ENCODE measurements at places on chromosomes 1 and 21. TPM values are rescaled to one million over a fixed set of nuclear protein-coding genes. Genes with fewer than 3 reads are reported as not detected.

GRCh38 chr1:63200676-63201075 lies 121.7 kb upstream of the FOXD3 start:
- H3K36me3 ChIP-seq = no peaks in the 10 kb centered on the region
- H3K4me1 ChIP-seq = no peaks in the 10 kb centered on the region
- peaks cover 3% of the 10 kb centered on the region for H3K27me3 ChIP-seq
- H3K4me3 ChIP-seq = no peak overlapping the region
- no peak overlapping the region for H3K27ac ChIP-seq

GRCh38 chr1:161285521-161285920 lies 24.2 kb downstream of the MPZ start:
- H3K4me1 ChIP-seq = no peaks in the 10 kb centered on the region
- H3K4me3 ChIP-seq = no peak overlapping the region
- H3K27me3 ChIP-seq = no peaks in the 10 kb centered on the region
- H3K27ac ChIP-seq = no peak overlapping the region

- H3K36me3 ChIP-seq = no peaks in the 10 kb centered on the region
- H3K4me1 ChIP-seq = peaks cover 76% of the 10 kb centered on the region
Observed at GRCh38 chr1:181133441-181133951, 45.0 kb downstream of the IER5 start.

DNA sequence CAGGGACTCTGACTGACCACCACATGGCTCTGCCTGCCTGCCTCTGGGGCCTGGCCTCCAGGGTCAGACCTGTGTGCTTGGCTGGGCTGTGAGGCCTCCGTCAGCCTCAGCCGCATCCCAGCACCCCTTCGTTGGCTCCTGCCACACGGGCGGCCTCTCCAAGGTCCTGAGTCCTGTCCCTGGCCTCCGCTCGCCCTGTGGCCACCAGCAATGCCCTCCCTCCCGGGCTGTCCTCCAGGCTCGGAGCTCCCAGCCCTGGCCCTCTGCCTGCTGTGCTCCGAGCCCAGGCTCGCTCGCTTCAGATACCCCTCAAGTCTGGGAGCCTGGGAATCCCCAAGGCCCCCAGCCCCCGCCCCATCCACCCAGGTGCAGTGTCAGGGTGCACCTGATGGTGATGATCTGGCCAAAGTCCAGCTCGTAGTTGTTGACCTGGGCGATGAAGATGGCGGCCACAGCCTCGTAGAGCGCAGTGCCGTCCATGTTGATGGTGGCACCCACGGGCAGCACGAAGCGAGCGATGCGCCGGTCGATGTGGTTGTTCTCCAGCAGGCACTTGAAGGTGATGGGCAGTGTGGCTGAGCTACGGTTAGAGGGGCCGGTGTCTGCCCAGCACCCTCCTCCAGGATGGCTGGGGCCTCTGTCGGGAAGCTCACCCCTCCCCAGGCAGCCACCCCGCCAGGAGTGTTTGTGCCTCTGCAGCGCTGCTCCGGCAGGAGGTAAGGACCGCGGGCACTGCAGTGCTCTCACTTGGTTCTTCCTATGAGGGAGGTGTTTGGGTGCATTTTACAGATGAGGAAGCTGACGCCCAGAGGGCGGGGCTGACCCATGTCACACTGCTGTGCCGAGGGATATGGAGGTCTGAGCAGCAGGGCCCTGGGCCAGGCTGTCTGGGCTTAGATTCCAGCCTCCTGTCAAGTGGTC lies 28.5 kb downstream of the PODN start:
- H3K4me1 ChIP-seq = no peaks in the 10 kb centered on the region
- H3K36me3 ChIP-seq = no peaks in the 10 kb centered on the region
- H3K27ac ChIP-seq = no peak overlapping the region
- H3K4me3 ChIP-seq = no peak overlapping the region
- no peaks in the 10 kb centered on the region for H3K27me3 ChIP-seq

Gene WNT2B
- total RNA-seq = 0.15 TPM

DNA sequence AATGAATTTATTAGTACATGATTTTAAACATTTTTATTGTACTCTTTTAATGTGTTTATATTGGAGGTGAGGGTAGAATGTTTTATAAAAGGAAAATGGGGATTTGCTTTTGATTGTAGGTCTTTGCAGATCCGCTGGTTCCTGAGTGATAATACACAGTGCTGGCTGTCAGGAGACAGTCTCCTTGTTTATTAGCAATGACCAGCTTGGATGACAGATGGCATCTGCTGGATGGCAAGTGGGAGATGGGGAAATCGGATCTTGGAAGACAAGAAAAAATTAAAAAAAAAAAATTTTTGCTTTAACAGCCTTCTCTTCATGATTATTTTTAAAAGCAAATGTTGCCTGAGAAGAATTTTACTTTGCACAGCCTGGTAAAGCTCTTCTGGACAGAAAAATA lies 4.4 kb upstream of the PHTF1 start:
- H3K27me3 ChIP-seq = no peaks in the 10 kb centered on the region
- no peak overlapping the region for H3K27ac ChIP-seq
- no peak overlapping the region for H3K4me3 ChIP-seq
- no peak for DNase-seq

Gene SIPA1L2
- total RNA-seq = 0.05 TPM

DNA sequence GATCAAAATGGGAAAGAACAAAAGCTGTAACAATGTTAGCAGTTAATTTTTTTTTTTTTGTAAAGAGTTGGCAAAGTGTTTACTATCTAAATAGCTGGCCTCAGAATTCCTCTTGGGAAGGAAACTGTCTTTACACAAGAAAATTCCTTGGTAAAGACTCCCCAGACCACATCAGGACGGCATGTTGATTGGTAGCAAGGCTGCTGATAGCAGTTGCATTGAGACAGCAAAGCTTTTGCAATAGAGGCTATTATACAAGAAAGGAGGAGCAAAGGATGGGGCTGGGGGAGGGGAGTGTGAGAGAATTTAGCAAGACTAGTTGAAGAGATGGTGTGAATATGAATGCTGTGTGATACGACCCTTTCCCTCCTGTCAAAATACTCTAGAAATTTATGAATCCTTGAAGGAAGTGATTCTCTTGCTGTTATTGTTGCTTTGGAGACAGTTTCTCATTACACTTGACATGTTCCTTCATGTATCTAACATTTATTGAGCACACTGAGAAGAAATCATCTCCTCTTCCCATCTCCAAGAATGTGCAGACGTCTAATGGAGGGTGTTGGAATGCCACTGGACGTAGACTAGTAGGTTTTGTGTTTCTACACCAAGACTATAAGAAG lies 355.6 kb downstream of the SIPA1L2 start:
- no peak overlapping the region for H3K4me3 ChIP-seq
- DNase-seq = no peak
- no peaks in the 10 kb centered on the region for H3K36me3 ChIP-seq
- H3K27ac ChIP-seq = no peak overlapping the region

DNA sequence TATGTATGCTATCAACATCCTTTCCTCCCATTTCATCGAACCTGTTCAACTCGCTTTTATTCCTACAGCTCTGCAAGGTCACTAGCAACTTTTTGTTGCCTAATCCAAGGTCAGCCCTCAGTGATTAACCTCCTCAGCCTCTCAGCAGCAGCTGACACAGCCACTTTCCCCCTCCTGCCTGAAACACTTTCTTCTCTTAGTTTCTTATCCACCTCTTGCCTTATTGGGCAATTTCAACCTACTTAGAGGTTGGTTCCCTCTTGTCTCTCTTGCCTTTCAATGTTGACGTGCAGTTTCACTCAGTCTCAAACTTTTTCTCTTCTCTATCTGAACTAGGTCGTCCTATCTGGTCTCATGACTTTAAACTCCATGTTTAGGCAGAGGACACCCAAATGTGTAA lies 156.3 kb downstream of the C1orf94 start:
- H3K27me3 ChIP-seq = no peaks in the 10 kb centered on the region
- DNase-seq = peak; percentile 54
- peaks cover 21% of the 10 kb centered on the region for H3K4me1 ChIP-seq
- H3K27ac ChIP-seq = peak overlapping the region; percentile 45
- no peak overlapping the region for H3K4me3 ChIP-seq

Gene F3
- 0.33 TPM for total RNA-seq

DNA sequence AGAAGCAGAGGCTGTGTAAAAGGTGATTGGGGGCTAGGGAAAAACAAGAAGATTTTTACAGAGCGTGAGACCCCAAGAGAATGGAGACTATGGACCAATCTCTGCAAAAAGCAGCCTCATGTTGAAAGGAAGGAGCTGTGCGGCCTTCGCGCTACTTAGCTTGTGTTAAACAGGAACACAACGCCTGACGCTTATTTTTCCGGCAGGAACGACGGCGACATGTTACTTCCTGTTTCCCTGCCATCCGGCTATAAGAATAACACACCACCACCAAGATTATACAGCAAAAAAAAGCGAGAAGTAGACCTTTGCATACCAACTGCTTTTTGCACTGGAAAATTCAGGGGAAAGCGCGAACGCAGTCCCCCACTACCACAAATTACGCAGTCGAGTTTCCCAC lies 272.7 kb downstream of the FAM72C start:
- no peaks in the 10 kb centered on the region for H3K36me3 ChIP-seq
- no peaks in the 10 kb centered on the region for H3K27me3 ChIP-seq
- no peaks in the 10 kb centered on the region for H3K4me1 ChIP-seq

DNA sequence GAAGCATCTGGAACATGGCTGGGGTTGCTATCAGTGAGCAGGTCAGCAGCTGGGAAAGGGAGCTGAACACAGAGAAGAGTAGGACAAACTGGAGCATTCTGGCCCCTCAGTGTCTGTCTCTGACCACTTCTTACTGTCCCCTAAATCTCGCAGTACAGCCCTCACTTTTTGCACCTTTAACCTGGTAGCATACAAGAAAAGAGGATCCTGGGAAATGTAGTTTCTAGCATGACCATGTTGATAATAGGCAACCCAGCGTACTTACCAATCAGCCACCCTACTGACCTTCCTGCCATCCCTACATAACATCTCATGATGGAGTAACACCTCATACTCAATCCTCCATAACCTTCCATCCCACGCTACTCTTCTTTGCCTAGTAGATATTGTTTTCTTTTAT lies 99.1 kb upstream of the RAVER2 start:
- no peak overlapping the region for H3K4me3 ChIP-seq
- no peak for DNase-seq
- no peaks in the 10 kb centered on the region for H3K27me3 ChIP-seq
- H3K36me3 ChIP-seq = no peaks in the 10 kb centered on the region
- H3K4me1 ChIP-seq = no peaks in the 10 kb centered on the region

GRCh38 chr1:27672750-27673112 lies 739 bp upstream of the IFI6 start:
- H3K4me3 ChIP-seq = peak overlapping the region; percentile 89
- no peaks in the 10 kb centered on the region for H3K27me3 ChIP-seq
- H3K4me1 ChIP-seq = peaks cover 9% of the 10 kb centered on the region
- no peak for DNase-seq

Gene MNDA
- total RNA-seq = 36.8 TPM

DNA sequence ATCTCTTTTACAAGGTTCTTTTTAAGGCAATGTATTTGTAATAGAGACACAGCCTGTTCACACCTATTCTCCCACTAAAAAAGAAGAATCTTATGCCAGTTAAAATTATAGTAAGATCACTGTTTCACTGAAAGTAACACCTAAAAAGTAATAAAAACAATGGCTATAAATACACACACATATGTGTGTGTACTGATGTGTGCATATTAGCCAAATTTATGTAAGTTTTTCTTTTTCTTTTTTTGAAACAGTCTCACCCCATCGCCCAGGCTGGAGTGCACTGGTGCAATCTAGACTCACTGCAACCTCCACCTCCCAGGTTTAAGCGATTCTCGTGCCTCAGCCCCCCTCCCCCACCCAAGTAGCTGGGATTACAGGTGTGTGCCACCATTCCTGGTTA lies 56.8 kb upstream of the SLC30A10 start:
- DNase-seq = no peak
- peaks cover 17% of the 10 kb centered on the region for H3K36me3 ChIP-seq
- peak overlapping the region; percentile 9 for H3K27ac ChIP-seq
- H3K4me1 ChIP-seq = peaks cover 13% of the 10 kb centered on the region

- H3K36me3 ChIP-seq = no peaks in the 10 kb centered on the region
- no peak for DNase-seq
- H3K4me1 ChIP-seq = no peaks in the 10 kb centered on the region
Observed at GRCh38 chr1:41648844-41649243, 164.4 kb upstream of the EDN2 start.

- no peak overlapping the region for H3K27ac ChIP-seq
- H3K36me3 ChIP-seq = no peaks in the 10 kb centered on the region
- H3K4me1 ChIP-seq = no peaks in the 10 kb centered on the region
- no peak for DNase-seq
- no peak overlapping the region for H3K4me3 ChIP-seq
Observed at GRCh38 chr1:69991644-69992043, 213.7 kb downstream of the LRRC40 start.

Gene INTS3
- 44.0 TPM for total RNA-seq

GRCh38 chr1:12188115-12188514 lies 21.3 kb downstream of the TNFRSF1B start:
- H3K27ac ChIP-seq = no peak overlapping the region
- H3K4me1 ChIP-seq = peaks cover 9% of the 10 kb centered on the region
- no peak overlapping the region for H3K4me3 ChIP-seq
- no peaks in the 10 kb centered on the region for H3K27me3 ChIP-seq

Gene FAM110D
- total RNA-seq = not detected

GRCh38 chr21:21383126-21383525 lies 384.9 kb downstream of the NCAM2 start:
- H3K27me3 ChIP-seq = no peaks in the 10 kb centered on the region
- DNase-seq = no peak
- no peak overlapping the region for H3K4me3 ChIP-seq
- no peaks in the 10 kb centered on the region for H3K36me3 ChIP-seq

DNA sequence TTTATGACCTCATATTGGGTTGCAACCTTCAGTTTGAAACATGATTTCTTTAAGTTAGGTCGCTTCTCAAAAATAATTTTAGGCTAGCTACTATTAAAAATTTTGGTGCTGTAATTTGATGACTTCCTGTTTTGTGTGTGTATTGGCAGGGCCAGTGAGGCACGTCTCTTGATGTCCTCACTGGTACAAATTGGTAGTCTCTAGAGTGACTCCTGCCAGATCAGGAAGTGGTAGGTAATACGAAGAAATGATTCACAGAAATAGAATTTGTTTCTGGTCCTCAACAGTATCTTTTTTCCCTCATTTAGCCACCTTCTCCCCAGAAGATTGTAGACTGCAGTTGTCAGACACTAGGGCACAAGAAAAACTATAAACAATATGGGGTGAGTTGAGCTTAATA lies 120.9 kb upstream of the KIAA1614 start:
- H3K36me3 ChIP-seq = no peaks in the 10 kb centered on the region
- no peaks in the 10 kb centered on the region for H3K4me1 ChIP-seq
- no peak overlapping the region for H3K27ac ChIP-seq
- no peak overlapping the region for H3K4me3 ChIP-seq
- DNase-seq = no peak

GRCh38 chr1:19274636-19275035 lies 13.9 kb downstream of the AKR7A3 start:
- H3K4me1 ChIP-seq = no peaks in the 10 kb centered on the region
- no peaks in the 10 kb centered on the region for H3K27me3 ChIP-seq
- H3K27ac ChIP-seq = no peak overlapping the region
- no peak overlapping the region for H3K4me3 ChIP-seq

DNA sequence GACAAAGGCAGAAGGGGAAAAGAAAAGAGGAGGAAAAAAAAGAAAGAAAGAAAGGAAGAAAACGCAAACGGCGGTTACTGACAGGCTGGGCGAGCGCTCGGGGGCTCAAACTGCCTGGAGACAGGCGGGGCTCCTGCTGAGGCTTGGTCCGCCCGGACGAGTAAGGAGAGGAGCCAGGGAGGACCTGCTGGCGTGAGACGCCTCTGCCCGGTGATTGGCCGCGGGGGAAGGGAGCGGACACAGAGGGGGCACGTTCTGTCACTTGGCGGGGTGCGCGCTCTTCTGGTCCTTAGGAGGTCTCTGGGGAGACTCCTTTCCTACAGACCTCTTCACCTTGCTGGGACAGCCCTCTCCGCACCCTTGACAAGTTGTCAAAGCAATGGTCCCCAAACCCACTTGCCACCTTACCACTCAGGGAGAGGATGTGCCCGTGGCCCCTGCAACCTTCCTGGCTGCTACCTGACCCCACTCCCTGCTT lies 791 bp upstream of the PIK3R3 start:
- DNase-seq = no peak
- peak overlapping the region; percentile 91 for H3K4me3 ChIP-seq
